ENCODE measurements at places on chromosomes 2 and 18.

DNA sequence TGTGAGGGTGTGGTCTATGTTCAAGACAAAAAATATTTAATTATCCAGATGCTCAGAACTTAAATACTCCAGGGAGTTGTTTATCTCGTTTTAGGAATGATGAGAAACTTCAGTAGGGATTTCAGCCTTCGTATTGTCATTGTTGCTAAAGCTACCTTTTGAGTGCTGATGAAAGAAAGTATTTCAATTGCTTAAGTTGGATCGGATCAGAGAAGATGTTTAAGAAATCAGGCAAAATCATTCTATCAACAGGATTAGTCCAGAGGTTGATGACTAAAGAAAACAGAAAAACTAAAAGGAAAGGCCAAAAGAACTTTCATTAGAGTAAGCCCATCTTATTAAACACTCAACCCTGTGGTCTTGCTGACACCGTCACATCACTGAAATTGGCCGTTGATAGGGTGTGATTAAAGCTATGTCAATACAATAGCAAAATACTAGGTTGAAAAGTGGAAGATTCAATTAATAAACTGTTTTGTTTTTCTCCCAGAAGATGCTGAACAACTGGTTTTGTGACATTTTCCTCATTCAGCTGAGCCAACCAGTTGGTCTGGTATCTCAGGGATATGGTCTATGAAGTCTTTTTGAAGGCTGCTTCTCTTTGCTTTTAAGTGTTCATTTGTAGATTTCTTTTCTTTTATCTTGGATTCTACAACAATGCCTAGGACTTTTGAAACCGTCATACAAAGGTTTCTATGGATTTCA, 551.7 kb downstream of the SLC4A3 start:
- no peak for DNase-seq

DNA sequence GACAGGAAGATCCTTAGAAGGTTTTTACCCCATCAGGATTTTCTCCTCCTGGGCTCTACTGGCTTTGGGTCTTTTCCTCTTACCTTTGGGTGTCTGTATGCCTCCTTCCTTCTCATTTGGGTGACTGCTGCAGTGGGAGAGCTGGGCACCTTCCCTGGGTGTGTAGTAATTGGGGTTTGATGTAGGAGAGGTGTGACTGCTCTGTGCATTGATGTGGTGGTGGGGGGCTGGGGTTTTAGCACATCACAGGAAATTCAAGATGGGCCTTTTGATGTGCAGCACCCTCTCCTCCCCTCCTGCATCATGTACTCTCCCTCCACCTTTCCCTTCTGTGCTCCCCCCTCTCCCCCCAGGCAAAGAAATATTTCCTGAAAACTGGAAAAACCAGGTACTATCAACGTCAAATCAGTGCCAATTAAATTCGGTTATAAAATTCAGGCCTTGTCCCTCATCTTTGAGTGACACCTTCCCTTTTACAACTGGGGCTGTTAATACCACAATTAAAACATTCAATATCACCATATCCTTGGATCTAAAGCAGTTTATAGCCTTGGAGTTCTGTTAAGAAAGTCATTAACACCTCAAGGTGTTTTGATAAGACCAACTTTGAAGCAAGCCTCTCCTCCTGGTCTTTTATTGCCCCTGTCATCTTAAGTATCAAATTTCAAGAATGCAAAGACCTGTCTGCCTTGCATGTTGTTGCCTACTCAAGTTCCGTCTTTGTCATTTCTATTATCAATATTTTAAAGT, 23.3 kb downstream of the EDAR start:
- DNase-seq, result no peak

DNA sequence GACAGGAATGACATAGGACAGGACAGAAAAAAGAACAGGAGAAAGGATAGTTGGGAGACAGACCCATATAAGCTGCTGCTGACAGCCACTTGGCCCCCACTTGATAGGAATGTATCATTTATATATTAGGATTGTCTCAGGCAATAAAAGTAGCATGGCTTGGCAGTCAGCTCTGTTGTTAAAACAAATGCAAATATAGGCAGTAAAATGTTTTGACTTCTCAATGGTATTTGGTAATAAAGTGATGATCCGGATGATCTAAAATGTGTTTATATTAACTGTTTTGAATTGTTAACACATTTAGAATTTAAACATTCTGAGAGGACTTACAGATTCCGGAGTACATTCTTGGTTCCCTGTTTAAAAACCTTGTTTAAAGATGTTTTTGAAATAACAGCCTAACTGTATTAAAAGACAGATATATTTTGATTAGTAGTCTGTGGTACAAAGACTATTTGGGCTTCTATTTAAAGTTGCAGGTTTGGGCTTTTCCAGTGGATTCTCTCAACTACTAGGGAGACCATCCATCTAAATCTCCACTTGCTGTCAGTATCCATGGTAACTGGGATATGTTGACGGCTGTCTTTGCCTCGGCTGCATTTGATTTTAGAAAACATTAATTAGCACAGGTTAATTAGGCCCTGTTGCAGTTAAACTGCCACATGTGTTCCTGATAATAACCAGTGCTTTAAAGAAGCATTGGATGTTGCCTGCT, 147.6 kb downstream of the ESCO1 start:
- peak; percentile 26 for DNase-seq

- DNase-seq, result no peak
These were observed 88.9 kb downstream of the POLE4 start for GRCh38 chr2:75047189-75047991.

GRCh38 chr2:207037896-207038295, 98.6 kb downstream of the CPO start:
- DNase-seq, result no peak

DNA sequence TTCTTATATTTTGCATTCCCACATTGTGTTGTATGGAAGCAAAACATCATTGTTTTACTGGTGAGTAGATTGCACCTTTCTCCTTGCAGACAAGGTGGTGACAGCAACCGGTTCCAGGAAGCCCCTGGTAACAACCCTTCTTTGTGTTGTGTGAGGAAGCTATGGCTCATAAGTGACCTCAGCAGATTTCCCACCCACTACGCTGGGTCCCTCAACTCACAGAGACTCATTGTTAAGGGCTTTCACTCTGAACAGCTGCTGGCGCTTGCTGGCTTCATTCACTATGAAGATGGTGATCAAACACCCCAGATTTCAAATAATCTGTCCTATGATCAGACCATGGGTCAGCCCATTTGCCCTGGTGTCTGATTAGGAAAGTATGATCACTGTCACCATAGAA, 53.4 kb downstream of the WIPF1 start:
- no peak for DNase-seq

GRCh38 chr2:226658555-226658954, 141.1 kb downstream of the IRS1 start:
- DNase-seq, result no peak

- no peak for DNase-seq
These were observed 20.8 kb upstream of the ZNF396 start for GRCh38 chr18:35397976-35398375.
